ENCODE measurements at places on chromosomes 4 and X. TPM values are rescaled to one million over a fixed set of nuclear protein-coding genes. Genes with fewer than 3 reads are reported as not detected.
A peak's percentile ranks its signal among the peaks of the same experiment; 100 is the strongest.

Gene MAMLD1
- total RNA-seq = 4.5 TPM

GRCh38 chr4:155383541-155383940 is 6.8 kb upstream of the MAP9 start:
- DNase-seq = no peak

DNA sequence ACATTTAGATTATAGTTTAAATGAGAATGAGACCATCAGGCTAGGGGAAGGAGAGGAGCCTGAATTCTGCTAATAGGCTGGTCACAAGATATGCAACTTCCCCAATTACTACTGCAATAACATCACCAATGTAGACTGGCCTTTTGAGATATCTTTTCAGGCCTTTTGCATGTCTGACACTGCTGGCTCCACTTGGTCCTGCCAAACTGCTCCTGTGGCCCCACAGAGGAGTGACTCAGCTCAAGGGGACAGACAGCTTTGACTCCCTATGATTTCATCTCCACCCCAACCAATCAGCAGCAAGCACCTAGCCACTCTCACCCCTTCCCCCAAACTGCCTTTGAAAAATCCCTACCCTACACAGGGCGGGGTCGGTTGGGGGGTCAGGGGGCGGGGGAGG is 22.8 kb downstream of the GPRIN3 start:
- peak; percentile 15 for DNase-seq

Gene RPS6KA6
- not detected for total RNA-seq

GRCh38 chr4:161256716-161257115 is 907.1 kb downstream of the FSTL5 start:
- DNase-seq = peak; percentile 37

Gene SMPX
- not detected for total RNA-seq

- DNase-seq = no peak
These were observed 427.9 kb upstream of the SMIM31 start for GRCh38 chr4:164326056-164326455.

GRCh38 chr4:113756005-113756410 is 5.5 kb downstream of the CAMK2D start:
- DNase-seq = peak; percentile 42

Gene GPR34
- total RNA-seq = not detected

DNA sequence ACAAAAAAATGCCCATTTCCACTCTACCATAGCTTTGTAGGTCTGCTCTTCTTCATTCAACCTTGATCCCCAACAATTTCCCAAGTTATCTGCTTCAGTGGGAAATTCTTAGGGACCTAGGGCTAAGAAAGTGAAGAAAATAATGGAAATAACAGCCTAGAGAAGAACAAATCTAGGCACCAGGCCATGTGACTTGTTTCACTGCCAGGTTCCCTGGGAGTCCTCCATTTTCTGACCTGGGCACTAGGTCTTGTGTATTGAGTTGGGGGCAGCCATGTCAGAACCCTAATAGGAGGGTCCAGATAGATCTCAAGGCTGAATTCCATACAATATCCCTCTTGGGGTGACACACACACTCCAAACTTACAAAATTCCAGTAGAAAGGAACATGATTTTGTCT is 194.6 kb upstream of the STK26 start:
- DNase-seq = no peak

All from A172 (cell line).